ENCODE measurements at places on chromosomes 7 and 10.

GRCh38 chr7:36260481-36260880 is 107.4 kb downstream of the EEPD1 start:
- no peak for DNase-seq

- DNase-seq: no peak
Measured at GRCh38 chr7:117249696-117250095, 73.2 kb downstream of the WNT2 start.

DNA sequence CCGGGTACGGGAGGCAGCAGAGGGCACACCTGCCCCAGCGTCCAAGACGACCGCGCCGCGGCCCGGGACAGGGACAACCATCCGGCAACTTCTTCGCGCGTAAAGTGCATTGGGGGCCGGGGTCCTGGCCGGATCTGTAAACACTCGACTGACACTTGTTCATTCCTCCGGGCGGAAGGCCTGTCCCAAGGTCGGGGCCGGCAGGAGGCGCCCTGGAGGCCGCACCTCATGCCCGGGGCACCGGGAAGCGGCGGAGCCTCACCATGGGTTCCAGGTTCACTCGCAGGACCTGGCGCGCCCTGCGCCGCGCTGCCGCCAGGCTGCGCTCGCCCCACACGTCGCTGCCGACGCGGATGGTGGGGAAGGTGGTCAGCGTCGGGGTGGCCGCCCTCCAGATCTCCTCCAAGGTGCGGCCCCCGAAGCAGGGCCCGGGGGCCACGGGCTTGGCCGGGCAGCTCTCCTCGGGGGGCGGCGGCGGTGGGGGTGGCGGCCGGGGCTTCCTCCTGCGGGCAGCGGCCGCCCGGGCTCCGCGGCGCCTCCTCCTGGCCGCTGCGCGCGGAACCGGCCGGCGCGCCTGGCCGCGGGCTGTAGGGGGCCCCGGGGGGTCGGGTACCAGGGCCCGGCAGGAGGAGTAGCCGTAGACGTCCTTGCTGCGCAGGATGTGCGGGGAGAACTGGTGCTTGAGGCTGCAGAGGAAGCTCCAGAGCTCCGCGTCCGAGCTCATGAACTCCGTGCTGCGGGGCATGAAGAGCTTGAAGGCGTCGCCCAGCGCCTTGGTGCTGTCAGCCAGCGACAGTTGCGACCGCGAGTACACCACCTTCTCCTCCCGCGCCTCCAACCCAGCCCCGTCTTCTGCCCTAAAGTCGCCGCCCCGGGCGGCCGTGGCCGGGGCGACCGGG is 746 bp downstream of the CCDC71L start:
- peak; percentile 72 for DNase-seq

DNA sequence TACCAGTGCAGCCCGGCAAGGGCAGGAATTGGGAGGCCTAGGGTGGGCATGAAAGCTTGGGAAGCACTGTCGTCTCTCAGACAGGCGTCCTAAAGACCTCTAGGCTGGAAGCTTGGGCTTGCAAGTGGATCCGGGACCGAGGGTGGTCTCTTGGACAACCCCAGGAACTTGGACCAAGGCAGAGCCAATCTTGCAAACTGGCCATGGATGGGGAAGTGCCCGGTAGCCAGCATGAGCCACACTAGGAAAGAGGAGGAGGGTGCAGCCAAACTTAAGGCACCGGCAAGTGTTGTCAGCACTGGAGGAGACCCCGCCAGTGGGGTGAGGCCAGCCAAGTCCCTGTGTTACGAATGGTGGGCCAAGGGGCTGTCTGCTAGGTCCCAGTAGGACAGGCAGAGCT is 8.5 kb downstream of the LRIT2 start:
- no peak for DNase-seq

DNA sequence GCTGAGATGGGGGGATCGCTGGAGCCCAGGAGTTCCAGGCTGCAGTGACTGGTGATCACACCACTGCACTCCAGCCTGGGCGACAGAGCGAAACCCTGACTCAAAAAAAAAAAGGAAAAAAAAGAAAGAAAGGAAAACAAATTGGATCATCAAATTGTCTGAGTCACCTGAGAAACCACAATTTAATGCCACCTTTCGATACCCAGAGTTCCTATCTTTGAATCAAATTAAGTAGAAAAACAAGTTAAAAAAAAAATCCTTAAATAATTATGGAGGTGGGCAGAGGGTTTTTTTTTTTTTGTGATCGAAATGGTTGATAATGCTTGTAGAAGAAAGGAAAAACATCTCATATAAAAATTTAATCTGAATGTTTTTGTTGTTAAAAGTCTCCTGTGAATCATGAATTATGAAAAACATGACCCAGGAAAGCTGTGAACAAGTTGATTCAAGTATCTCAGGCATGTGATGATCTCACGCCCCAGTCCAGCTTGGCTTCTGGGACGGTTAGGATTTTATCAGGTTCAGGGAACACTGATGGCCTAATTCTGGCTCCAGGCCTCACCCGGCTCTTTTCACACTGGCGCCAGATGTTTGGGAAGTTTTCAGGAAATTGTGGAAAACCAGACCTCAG is 25.3 kb upstream of the CUX1 start:
- DNase-seq: no peak
